ENCODE measurements at places on chromosomes 6 and 20.

- DNase-seq: no peak
Measured at GRCh38 chr6:26124781-26125685, 37.8 kb downstream of the HFE start.

DNA sequence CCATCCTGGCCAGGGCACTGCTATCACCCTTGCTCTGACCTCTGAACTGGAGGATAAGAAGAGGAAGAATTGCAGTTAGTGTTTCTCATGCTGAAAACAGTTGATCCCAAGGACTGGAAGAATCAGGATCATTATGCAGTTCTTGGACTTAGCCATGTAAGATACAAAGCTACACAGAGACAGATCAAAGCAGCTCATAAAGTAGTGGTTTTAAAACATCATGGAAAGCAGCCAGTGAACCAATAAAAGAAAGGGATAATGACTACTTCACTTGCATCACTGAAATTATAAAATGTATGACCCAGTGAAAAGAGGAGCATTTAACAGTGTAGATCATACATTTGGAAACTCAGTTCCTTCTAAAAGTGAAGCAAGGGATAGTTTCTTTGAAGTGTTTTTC lies 47.7 kb downstream of the DNAH8 start:
- no peak for DNase-seq

- DNase-seq: peak; percentile 36
Measured at GRCh38 chr6:21928827-21929226, 335.3 kb downstream of the SOX4 start.

GRCh38 chr6:42331019-42331418 lies 113.4 kb upstream of the MRPS10 start:
- no peak for DNase-seq

- no peak for DNase-seq
Measured at GRCh38 chr20:57760698-57761412, 51.0 kb upstream of the PMEPA1 start.

GRCh38 chr20:667351-668034 lies 8.1 kb downstream of the SCRT2 start:
- DNase-seq: no peak

DNA sequence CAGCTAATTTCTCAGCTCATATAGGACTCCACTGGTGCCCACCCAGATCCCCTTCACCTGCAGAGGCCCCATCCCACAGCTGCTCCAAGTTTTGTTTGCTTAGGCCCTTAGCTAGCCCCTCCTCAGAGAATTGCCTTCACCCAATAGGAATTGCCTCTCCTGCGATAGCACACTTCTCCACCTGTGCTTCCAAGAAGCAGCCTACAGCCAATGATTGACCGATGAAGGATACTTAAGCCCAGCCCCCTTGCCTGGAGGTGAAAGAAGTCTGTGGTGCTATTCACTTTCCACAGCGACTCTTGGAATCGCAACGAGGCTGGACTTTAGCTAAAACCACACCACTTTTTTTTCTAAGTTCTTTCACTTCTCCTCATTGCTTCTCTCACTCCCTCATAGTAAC lies 353.2 kb upstream of the BTBD3 start:
- DNase-seq: no peak

DNA sequence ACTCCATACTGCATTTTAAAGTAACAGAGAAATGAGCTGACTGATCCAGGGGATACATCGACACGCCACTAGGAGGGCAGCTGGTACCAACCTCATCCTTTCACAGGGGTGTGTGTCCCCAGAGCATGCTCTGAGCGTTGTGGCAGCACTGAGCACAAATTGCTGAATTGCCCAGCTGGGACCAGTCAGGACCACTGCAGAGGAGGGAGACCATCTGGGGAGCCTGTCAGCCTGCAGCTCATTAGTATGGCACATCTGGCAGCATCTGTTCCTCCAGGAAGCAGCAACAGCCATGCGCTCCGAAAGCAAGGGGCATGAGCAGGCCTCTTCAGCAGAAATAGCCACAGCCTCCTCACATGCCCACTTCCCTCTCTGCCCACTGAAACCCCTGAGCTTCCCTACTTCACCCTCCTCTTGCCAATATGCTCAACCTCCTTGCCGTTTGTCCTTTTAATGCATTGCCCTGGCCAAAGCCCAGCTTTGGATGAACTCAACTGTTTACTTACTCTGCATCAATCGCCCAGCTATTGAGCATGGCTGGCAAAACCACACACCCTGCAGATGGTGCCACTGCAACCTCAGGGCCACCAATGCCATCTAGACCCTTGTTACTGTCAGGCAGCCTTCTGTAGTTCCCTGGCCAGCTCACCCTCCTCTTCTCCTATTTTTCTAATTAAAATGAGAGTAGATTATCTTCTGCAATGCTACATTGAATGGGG lies 77.6 kb upstream of the NEDD9 start:
- no peak for DNase-seq

DNA sequence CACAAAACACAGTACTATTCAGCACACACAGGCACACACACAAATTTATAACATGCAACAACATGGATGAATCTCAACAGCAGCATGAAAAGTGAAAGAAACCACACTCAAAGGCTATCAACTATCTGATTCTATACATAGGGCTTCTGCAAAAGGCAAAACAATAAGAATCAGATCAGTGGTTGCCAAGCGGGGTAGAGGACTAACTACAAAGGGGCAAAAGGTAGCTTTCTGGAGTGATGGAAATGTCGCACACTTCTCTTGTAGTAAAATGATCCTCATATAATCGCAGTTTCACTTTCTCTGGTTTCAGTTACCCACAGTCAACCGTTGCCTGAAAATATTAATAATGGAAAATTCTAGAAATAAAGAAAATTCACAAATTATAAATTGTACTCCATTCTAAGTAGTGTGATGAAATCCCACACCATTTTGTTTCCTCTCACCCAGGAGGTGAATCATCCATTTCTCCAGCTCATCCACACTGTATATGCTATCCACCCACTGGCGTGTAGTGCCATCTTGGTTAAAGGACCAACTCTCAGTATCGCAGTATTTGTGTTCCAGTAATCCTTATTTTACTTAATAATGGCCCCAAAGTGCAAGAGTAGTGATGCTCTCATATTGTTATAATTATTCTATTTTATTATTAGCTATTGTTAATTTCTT lies 12.8 kb upstream of the PLN start:
- DNase-seq: no peak

GRCh38 chr6:91970700-91971099 lies 1383.8 kb upstream of the MAP3K7 start:
- no peak for DNase-seq

DNA sequence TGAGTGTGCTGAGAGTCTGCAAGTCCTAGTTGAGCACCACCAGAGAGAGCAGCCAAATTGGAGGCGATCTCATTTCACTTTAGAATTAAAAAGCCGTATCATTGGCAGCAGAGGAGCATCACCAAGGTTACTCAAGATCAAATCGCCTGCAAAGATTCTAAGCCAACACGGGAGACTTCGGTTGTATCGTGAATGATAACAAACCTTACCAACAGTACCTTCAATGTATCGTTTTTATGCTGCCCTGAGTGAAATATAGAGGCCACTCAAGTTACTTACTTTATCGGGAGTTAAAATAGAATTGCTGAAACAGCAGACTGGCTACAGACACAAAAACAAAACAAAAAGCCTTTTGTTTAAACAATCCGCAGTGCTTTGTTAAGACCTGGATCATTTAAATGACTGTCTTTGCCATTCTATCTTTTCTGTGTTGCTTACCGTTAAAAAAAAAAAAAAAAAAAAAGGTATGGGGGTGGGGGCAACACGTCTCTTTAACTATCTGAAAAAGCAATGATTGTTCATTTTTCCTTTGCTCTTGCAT lies 14.2 kb downstream of the NHSL1 start:
- DNase-seq: peak; percentile 62

- no peak for DNase-seq
Measured at GRCh38 chr6:80465513-80465912, 359.0 kb downstream of the BCKDHB start.

GRCh38 chr20:57476084-57476526 lies 48.8 kb downstream of the CTCFL start:
- no peak for DNase-seq

DNA sequence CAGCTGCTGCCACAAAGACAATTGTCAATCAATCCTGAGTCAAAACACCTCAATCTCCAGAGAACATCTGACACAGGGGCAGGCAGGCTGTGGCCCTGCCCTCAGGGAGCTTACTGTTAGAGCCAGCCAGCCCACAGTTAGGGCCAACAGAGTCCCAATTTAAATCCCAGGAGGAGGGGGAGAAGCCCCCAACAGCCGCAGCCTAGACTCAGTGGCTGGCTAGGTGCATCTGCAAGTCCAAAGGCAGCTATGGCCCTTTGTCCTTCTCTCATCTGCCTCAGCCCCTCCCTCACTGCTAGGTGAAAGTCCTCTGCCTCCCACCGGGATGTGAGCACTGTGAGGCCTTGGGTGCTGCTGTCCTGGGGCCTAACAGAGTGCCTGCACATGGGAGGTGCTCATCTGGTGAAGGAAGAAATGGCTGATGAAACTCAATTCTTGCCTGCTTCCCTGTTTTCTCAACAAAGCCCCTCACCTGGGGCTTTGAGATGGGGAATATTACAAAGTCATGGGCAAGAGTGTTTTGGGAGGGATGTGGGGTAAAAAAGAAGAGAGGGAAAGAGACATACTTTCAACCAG lies 33.7 kb upstream of the VEGFA start:
- no peak for DNase-seq

- no peak for DNase-seq
Measured at GRCh38 chr6:1797801-1798200, 188.1 kb downstream of the FOXC1 start.

DNA sequence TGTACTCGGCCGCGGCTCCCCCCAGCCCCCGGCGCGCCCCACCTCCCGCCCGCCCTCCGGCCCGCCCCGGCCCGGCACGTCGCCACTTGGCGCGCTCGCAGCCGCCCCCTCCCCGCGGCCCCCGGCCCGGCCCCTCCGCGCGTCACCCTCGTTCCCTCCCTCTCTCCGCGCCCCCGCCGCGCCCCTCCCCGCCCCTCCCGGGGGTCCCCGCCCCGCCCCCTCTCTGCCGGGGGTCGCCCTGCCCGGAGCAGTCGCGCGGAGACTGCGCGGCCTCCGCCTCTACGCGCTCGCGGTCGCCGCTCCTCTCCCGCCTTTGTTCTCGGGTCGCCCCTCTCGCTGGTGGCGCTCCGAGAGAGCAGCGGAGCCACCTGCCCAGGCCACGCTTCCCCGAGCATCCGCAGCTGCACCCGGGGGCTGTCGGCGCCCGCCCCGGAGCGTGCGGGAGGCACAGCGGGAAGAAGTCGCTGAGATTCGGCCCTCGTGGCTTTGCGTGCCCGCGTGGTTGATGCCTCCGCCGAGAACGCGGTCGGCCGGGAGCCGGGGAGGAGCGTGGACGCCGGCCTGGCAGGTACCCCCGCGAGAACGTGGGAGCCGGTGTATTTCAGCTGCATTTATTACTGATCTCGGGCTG lies at the start of gene PHF10:
Gene PHF10, minus strand, starts transcription at position 7 of the 631 bp plus-strand sequence. CDS start 569 bp downstream, outside the sequence.
- DNase-seq: peak; percentile 29

GRCh38 chr6:84764332-84765049 lies at the start of gene TBX18:
TSS of gene TBX18 (minus strand) at chr6:84764598. CDS start at chr6:84764181, 417 bp downstream.
- DNase-seq: no peak

DNA sequence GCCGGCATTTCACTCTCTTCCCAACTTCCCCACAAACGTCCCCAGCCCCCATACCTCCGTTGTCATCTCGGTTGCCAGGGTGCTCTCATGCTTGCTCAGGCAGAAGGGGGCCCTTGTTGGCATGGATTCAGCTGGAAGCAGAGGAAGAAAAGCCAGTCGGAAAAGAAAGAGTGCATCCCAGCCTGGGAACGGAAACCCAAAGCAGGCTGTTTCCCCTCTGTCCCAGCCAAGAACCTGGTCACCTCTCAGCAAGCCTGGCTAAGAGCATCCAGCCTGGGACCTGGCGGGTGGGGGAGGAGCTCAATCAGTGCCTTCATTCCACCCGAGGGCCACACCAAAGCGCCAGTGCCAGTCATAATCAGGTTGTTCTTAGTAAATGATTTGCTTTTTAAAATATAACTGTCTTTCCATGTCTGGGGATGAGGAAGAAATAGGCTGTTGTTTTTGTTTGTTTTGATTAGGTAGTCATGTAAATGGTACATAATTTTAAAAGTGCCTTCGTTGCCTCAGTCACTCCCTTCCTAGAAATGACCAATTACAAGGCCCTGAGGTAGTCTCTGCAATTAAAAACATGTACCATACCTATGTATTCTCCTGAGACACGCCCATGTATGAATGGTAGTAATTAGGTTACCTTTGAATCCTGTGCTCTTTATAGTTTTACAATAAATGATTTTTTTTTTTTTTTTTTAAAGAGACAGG lies 21.1 kb downstream of the CHMP4B start:
- DNase-seq: no peak

DNA sequence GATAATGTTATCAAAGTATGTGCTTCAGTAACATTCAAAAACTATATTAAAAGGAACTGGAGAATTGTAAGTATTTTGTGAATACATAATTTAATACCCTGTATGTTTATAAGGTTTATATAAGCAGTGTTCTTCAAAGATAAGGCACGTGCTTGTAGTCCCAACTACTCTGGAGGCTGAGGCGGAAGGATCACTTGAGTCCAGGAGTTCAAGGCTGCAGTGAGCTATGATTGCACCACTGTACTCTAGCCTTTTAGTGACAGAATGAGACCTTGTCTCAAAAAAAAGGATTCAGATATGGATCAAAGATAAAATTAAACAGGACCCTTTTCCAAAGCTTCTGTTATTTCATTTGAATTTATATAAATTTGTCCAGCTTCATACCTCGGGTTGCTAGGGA lies 17.2 kb downstream of the CSE1L start:
- DNase-seq: no peak

DNA sequence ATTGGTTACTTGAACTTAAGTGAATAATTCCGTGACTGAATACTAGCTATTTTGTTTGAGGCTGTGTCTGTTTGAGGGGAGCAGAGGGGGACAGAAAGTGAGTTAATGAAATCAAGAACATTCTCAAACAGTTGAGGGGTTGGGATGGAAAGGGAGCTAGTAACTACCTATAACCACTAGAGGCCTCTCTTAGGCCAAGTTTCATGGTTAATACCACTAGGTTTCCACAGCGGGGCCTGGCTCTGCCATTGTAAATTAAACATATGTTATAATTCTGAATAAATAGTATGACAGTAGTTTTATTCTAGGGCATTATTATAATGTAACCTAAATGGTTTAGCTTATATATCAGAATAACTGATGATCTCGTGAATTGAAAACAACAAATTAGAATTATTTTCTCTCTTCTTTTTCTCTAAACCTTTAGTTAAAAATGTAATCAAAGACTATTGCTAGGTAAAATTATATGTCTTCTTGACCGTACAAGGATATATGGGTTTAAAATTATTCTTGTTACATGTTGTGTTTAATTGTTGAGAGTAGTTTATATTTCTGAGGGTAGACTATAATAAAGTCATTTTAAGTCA lies 108.1 kb downstream of the BCKDHB start:
- DNase-seq: peak; percentile 63

DNA sequence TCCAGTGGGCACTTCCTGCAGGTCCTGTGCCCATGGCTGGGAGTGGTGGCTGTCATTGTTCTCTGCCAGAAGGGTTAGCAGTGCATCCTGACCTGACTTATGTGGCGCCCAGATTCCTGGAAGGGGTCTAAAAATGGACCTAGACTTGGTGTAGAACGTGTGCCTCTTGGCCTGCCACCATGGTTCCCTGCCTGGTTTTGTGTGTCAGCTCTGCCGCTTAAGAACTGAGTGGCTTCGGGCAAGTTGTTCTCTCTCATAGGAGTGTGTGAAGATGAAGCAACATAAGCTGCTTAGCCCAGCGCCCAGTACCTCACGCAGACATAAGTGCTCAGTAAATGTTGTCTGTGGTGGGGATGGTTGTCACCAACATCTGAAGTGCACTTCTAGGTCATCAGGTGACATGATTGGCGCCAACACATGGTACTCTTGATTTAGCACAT lies 52.1 kb downstream of the PTPN1 start:
- DNase-seq: peak; percentile 88

GRCh38 chr6:152135755-152136448 lies 328.4 kb downstream of the ESR1 start:
- peak; percentile 98 for DNase-seq

Measured in DMS153 (cell line).